ENCODE measurements at places on chromosomes 6 and 20. TPM values are rescaled to one million over a fixed set of nuclear protein-coding genes. Genes with fewer than 3 reads are reported as not detected.
A peak's percentile ranks its signal among the peaks of the same experiment; 100 is the strongest.

Gene ATP9A
- polyA plus RNA-seq: 11.0 TPM

DNA sequence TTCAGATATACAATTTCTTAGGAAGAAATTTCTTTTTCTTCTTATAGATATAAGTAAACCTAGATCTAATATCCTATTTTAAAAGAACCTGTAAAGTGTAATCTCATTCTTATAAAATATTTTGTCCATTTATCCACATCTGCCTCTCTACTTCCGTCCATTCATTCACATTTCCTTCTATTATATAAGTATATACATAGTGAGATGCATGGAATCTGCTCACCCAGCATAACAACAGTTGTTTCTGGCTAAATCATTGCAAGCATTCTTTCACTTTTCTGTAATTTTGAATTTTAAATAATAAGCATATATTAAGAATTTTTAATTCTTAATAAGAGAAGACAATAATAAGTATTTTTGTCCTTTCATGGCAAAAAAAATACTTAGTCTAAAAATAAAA is 45.4 kb downstream of the CEP162 start:
- no peak for DNase-seq

DNA sequence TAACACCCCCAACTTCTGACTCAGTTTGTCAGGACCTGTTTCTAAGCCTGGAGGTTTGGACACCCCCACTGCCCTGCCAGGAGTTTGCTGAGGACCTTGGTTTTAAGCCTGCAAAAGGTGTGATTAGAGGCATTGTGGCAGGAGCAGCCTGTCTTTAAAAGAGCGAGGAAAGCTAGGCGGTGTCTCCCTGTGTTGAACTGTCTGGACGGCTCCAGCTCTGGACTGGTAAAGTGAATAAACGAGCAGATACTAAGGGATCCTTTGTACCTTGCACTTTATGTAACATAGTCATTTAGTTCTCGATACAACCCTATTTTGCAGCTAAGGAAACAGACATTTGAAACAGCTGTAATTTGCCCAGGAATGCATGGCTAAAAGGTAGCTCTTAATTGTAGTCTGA is 14.4 kb downstream of the FAM83D start:
- no peak for DNase-seq

DNA sequence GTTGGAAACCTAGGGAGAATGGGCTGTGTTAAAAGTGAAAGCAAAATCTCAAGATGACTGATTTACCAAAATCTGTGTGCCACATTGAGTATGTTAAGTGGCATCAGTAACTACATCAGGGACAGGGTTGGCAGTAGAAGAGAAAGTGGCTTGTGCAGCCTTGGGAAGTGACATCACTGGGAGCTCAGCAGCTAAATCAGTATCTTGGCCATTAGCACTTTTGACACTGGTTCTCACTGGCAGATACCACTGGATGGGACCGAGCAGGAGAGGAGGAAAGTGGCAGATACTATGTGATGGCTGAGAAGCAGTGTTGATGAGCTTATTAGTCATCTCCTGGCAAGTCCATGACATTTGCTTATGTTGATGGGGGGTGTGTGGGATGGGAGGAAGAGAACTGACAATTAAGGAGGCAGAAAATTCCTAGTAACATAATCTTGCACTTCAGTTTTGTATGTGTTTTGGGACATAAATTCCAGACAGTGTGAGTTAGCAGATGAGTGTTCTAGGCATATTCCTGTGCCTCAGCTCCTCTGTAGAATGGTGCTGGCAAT is 322.2 kb downstream of the SOX4 start:
- DNase-seq: no peak

DNA sequence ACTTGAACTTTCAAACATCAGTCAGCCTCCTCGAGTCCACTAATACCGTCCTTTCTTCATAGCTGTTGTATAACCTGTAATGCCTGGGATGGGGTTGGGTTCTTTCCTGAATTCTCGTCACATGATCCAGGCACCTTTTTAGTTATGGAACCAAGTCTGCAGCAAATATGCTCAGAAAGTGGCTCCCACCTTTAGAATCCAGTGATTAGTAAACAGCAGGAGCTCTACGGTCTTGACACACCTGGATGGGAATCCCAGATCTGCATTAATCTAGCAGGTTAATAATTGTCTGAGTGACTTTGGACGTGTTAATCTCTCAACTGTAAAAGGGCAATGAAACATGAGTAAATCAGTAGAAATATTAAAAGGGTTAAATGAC is 729 bp upstream of the ZHX3 start:
- no peak for DNase-seq

Gene PLCB4
- polyA plus RNA-seq: 7.0 TPM

Gene FAM229B
- polyA plus RNA-seq: 20.6 TPM

- DNase-seq: peak; percentile 37
Observed at GRCh38 chr6:139982652-139983295, 608.3 kb upstream of the CITED2 start.

DNA sequence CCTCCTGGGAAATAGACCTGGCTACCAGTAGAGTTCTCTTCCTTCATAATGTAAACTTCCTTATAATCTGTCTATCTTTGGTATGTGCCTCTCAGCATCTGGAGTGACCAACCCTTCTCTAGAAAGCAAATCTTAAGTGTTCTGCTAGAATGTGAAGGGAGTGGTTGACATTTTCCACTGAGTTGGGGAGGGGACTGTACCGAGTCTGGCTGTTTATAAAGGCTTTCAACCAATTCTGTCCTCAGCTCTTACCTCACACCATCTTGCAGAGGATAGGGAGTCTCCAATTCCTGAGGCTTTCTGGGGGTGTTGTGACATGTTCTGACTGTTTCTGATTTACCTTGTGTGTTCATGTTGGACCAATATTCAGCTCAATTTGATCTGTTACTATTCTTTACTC is 39.6 kb downstream of the FAM217A start:
- DNase-seq: no peak

DNA sequence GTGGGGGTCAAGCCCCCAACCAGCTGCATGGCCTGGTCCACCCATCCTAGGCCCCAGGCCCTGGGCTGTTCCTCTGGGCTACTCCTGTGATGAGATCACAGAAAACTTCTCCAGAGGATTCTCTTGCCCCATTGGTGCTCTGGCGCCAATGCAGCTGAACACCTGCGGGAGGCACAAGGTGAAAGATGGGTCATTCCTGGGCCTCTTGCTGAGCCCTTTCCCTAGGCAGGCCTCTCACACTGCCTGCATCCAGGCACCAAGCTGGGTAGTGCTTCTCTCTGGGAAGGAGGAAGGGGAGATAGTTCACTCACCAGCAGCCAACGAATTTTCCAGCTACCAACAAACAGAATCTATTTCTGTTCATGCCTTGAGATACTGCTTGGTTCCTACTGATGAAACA is 142.1 kb downstream of the PXDC1 start:
- DNase-seq: no peak

DNA sequence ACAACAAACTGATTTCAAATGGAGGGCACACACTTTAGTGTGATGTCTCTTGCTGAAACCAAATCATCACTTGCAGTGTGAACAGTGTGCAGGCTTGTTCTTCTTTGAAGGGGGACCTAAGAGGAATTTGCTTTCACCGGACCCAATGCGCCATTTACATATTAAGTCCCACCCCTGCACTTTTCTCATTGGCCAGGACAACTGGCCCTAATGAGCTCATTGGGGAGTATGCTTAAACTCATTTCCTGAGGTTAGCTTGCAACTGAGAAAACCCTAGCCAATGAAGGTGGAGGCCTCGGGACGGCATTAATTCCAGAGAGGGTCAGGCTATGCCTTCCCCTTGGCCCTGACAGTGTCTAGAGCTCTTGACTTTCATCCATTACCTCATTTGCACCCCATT is 58.7 kb downstream of the VEGFA start:
- DNase-seq: no peak

- DNase-seq: no peak
Observed at GRCh38 chr20:44435630-44436335, 39.9 kb upstream of the TTPAL start.

GRCh38 chr20:2299301-2299700 is 3.5 kb downstream of the TGM3 start:
- DNase-seq: no peak

GRCh38 chr20:57559658-57560553 is 1.0 kb upstream of the PCK1 start:
- no peak for DNase-seq

GRCh38 chr6:19205076-19205475 is 632.1 kb upstream of the ID4 start:
- no peak for DNase-seq

Data from SK-N-SH (cell line).